ENCODE measurements at places on chromosomes 2 and 18. TPM values are rescaled to one million over a fixed set of nuclear protein-coding genes. Genes with fewer than 3 reads are reported as not detected.

GRCh38 chr2:48905696-48906095 lies 150.2 kb upstream of the LHCGR start:
- no peak for DNase-seq

- no peak for DNase-seq
Measured at GRCh38 chr2:210363261-210363660, 48.3 kb upstream of the MYL1 start.

GRCh38 chr18:13713455-13714055 lies 12.8 kb downstream of the FAM210A start:
- DNase-seq: no peak

GRCh38 chr18:38470421-38470820 lies 904.8 kb upstream of the CELF4 start:
- no peak for DNase-seq

- no peak for DNase-seq
Measured at GRCh38 chr2:98374286-98374685, 28.0 kb downstream of the CNGA3 start.

- DNase-seq: no peak
Measured at GRCh38 chr2:177604271-177605065, 211.9 kb downstream of the AGPS start.

- DNase-seq: no peak
Measured at GRCh38 chr2:96838345-96839292, 5.2 kb downstream of the ANKRD23 start.

Gene LRRC30
- not detected for total RNA-seq

DNA sequence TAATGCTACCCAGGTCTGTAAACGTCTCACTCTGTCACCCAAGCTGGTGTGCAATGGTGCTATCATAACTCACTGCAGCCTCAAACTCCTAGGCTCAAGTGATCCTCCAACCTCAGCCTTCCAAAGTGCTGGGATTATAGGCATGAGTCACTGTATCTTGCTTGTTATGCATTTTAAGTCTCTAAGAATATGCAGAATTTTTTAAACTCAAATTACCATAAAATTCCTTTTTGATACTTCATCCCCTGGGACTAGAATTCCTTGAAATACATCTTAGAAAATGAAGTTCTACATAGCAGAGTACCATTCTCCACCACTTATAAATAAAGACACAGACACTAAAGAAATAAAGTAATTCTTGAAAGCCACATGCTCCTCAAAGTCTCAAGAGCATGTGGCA lies 30.2 kb upstream of the LRATD1 start:
- no peak for DNase-seq

DNA sequence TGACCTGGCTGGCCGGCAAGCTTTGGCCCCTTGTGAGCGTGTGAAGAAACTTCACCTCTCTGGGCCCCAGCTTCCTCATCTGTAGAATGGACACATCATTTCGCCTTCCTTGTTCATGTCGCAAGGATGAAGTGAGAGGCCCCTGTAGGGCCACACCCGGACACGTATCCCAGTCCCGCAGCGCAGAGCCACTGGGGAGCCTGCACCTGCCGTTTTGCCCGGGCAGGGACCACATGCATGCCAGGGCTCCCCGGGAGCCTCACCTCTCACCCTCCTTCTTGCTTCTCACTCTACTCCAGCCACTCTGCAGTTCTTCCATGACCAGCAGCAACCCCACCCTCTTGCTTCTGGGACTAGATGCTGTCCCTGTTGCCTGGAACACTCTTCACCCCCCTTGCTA lies 77.5 kb downstream of the FAM168B start:
- no peak for DNase-seq

- DNase-seq: no peak
Measured at GRCh38 chr2:178208336-178208735, 14.0 kb downstream of the OSBPL6 start.

DNA sequence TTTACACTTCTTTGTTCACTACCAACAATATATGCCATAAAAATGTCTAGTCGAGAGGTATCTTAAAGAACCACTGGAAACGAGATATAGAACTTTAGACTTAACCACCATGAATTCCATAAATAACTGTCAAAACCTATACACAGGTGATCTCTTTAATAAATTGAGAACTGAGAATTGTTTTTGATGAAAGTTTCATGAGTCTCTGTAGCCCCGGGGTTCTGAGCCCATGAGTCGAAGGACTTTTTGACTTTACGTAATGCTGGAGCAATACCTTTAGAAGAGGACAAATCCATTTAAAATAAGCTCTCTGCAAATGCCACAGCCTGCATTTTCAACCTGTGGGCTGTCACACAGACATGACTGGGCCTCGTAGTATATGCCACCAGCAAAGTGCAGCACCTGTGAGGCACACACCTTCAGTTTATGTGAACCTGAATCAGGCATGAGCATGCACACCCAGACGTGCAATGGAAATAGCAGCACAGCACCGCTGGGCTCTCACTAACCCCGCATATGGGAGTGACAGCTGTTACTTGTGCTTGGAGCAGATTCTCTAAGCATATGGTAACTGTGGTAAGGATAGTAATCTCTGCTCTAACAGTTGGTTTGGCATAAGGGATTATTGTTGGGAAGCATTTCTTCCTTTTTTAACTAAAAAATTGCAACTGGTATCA lies 383.2 kb downstream of the SOCS6 start:
- DNase-seq: no peak

DNA sequence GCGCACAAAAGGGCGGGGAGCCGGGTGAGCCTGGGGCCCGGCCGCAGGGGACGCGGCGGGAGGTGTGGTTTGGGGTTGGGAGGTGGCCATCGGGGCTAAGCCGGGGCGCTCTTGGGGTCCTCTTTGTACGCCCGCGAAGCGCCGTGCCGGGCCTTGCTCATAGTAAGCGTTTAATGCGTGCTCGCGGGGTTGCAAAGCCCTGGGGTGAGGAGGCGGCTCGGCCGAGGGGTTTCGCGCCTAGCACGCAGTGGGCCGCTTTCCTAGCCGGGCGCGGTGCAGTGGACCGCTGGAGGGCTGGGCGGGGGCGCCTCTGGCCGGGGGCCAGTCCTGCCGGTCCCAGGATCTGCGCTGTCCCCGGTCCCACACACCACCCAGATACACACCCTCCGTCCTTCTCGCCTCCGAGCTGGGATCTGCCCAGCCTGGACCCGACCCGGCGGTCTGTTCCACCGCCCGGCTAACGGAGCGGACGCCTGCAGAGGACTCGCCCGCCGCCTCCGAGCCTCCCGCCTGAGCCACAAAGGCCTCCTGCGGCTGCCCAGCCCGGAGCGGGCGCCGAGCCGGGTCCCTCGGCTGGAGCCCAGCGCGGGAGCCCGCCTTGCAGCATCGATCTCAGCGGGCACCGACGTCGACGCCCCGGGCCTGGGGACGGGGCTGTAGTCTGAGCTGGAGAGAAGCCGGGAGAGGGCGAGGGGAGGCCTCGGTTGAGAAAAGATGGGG lies 564 bp downstream of the DPYSL5 start:
- DNase-seq: no peak

GRCh38 chr2:203599509-203599908 lies 64.4 kb upstream of the RAPH1 start:
- DNase-seq: no peak

- no peak for DNase-seq
Measured at GRCh38 chr2:227386630-227387029, 1.1 kb downstream of the SCYGR1 start.

DNA sequence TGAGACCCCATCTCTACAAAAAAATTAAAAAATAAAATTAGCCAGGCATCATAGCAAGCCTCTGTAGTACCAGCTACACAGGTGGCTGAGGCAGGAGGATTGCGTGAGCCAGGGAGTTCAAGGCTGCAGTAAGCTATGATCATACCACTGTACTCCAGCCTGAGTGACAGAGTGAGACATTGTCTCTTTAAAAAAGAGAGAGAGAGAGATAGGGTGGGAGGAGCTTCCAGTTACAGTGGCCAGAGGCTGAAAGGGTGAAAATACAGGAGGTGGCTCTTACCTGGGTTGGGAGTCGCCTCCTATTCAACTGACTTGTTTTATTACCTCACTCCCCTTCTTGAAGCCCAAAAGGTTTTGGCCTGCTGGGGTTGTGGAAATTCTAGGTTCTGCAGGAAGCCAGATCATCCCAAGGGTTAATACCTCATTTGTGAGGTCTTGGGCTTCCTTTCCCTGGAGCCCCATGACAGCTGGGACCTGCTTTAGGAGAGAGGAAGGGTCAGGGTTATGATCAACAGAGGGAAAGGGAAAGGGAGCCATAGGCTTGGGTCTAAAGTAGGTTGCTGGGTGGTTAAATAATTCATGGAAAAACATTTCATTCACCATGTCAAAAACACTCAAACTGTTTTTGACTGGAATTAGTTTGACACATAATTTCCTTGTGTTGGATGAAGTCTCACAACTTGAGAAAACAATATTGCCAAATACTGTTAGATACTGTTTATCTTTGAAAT lies 17.4 kb downstream of the DYNC2LI1 start:
- no peak for DNase-seq

Gene ELOA2
- not detected for total RNA-seq

Gene SCG2
- total RNA-seq: 0.97 TPM

DNA sequence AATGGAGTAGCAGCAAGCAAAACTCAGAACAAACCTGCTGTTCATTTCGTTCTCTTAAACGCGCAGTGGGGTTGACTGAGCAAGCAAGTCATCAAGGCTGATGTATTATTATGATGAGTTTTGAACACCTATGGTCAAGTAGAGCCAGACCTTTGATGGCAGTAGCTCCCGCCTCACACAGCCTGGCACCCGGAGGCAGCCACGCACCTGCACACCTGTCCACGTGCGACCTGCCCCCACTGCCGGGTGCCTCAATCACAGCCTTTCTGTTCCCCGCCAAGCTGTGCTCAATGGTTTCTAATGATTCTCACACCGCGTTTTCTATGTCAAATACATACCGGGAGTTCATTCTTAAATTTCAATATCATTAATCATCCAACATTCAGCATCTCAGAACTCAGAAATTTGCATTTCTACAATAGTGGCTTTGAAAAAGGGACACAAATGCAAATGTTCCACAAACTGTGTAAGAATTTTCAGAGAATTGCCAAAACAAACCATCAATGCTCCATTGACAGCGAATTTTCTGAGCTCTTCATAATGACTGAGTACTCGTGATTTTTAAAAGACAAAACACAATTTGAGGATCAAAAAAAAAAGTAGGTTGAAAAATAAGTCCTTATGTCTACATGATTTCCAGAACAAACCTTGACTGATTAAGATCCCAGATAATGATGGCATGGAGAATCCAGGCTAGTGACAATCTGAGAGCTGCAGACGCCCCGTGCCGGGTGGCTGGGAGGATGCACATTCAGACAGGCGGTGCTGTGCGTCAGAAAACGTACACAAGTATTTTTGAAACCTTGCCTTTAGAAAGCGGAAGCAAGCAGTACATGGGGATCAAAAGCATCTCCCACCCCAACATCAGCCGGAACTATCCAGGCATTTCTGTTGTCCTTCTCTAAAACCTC lies 56.6 kb downstream of the HDAC4 start:
- DNase-seq: no peak

- no peak for DNase-seq
Measured at GRCh38 chr18:45014047-45014501, 333.4 kb downstream of the SETBP1 start.

- no peak for DNase-seq
Measured at GRCh38 chr2:11155381-11156035, at the start of gene SLC66A3. Gene SLC66A3 (plus strand): TSS chr2:11155467. CDS start chr2:11155547, 80 bp downstream.

Gene CD28
- total RNA-seq: 1.3 TPM

DNA sequence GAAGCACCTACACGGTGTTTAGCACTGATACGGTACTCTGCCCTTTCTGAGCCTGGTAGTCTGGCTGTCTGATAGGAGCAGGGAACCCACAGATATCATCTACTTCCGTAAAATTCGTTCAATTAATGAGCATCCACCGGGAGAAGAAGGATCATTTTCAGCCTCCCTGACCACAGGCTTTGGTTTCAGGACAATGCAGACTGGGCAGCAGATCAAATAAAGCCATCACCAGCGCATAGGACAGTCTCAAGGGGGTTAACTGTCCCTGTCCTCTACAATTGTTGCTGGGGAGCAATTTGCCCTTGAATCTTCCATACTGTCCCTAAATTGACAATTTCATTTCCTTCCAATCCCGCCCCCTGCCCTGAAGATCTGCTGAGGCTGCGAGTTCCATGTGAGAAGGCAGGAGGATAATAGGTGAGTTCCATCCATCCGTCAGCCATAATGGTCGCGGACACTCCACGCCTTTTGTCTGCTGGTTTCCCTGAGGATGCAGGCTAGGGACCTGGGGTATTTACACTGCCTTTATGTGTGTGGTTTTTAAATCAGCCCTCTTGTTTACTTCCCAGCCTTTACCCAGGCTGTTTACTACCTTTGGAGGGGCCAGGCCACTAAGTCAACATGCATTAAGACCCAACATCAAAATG lies 110.0 kb downstream of the MYCN start:
- DNase-seq: no peak

Gene NEU4
- total RNA-seq: not detected

Gene ONECUT2
- 0.22 TPM for total RNA-seq

Gene FIGN
- total RNA-seq: 16.4 TPM

DNA sequence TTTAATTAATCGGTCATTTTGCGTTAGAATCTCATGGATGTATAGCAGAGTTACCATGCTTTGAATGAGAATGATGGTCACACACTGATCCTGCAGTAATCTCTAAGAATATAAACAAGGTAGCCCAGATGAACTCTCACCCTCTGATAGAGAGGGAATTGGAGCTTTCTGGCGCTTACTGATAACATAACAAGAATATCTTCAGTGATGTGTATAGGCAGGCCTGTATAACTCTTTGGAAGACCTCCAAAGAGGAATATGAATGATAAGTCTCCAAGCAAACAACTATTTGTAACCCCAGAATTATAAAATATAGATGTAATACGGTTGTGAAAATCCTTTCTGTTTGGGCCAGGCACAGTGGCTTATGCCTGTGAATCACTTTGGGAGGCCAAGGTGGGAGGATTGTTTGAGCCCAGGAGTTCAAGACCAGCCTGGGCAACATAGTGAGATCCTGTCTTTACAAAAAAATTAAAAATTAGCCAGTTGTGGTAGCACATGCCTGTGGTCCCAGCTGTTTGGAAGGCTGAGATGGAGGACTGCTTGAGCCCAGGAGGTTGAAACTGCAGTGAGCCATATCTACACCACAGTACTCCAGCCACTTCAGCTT lies 52.5 kb upstream of the LTBP1 start:
- no peak for DNase-seq

Gene TMEM178A
- total RNA-seq: 2.6 TPM

DNA sequence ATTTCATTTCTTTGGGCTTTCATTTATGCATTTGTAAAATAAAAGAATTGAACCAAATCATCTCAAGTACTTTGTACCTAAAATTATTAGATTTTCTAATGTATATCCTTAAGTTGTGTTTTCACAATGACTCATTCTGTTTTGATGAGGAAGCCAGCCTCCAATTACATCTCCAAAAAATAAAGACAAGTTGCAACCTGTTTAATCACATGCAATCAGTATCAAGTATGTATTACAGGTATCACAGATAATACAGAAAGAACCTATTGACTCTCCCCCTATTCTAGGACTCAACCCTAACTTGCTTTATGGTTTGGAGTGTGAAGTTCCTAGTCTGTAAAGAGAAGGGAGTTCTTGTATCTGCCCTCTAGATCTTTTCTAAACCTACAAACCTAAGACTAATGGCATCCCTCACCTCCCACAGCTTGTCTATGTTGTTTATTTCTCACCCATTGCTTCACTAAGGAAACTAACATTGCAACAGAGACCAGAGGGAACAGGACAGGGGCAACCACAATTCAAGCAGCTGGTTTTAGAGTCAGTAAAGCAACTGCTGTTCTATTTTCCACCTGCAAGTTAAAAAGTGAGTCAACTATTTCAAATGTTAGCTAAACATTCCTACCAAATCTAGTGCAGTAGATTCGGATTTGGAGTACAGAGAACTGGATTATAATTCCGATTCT lies 141.1 kb upstream of the ETAA1 start:
- DNase-seq: no peak

Gene SMYD1
- 295 TPM for total RNA-seq

Gene B4GALT6
- 5.3 TPM for total RNA-seq

Gene UPP2
- not detected for total RNA-seq

Measured in cardiac septum (tissue), 1 donor.